Osteoblast (primary cell): ENCODE measurements at places on chromosomes 4 and X. TPM values are rescaled to one million over a fixed set of nuclear protein-coding genes. Genes with fewer than 3 reads are reported as not detected.

DNA sequence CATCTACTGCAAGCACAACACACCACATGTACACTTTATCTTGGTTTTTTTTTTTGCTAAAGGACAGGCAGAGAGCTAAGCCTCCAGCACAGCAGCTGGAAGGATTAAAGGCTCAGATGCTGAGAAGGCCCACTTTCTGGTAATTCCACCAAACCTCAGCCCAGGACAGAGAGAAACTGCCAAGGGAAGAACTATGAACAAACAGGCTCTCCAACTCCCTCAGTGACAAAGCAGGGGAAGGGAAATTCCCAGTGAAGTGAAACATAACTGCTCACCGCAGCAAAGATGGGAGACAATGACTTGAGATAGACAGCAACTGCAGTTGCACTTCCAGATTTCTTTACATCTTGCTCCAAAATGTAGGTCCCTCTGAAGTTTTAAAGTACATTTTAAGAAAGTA is 4.8 kb downstream of the PROM1 start:
- peaks cover 58% of the 10 kb centered on the region for H3K27me3 ChIP-seq
- H3K36me3 ChIP-seq: no peaks in the 10 kb centered on the region
- no peak overlapping the region for H3K4me3 ChIP-seq
- no peak overlapping the region for H3K27ac ChIP-seq
- no peaks in the 10 kb centered on the region for H3K4me1 ChIP-seq

DNA sequence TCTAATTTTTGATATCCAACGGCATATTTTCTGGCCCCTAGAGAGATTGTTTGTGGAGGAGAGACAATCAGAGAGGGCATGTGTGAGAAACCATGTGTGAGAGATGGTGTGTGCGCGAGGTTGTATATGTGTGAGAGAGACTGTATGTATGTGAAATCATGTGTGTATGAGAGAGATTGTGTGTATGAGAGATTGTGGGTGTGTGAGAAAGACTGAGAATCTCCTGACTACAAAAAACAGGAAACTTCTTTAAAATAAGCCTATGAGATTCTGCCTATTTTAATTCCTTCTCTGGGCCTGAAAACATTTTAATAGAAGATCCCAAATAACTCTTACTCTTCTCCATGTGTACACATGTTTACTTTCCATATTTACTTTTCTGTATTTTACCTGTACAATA is 1.5 kb upstream of the FAM241A start:
- no peak for DNase-seq
- H3K36me3 ChIP-seq: no peaks in the 10 kb centered on the region
- H3K4me1 ChIP-seq: peaks cover 5% of the 10 kb centered on the region

DNA sequence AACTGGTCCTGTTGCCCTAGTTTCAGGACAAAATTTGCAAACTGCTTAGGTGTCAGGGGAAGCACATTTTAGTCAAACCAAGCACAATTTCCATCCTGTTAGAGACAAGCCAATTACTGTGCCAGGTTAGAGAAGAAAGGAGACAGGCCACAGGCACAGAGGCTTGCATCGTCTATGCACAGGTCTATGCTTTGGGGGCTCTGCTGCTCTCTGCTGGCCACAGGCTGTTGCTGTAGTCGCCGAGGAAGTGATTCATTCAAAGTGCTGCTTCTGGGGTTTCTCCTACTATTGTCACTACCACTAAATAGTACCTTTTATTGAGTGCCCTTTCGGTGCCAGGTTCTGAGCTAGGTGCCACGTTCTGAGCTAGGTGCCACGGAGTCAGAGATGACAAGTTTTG is 45.5 kb downstream of the VGLL1 start:
- no peak overlapping the region for H3K27ac ChIP-seq
- no peaks in the 10 kb centered on the region for H3K4me1 ChIP-seq
- peaks cover 2% of the 10 kb centered on the region for H3K27me3 ChIP-seq
- peak; percentile 80 for DNase-seq
- H3K36me3 ChIP-seq: no peaks in the 10 kb centered on the region
- no peak overlapping the region for H3K4me3 ChIP-seq

The NAP1L2 gene
- 0.29 TPM in 1 of 2 replicates, not detected in the other for total RNA-seq
